Activated CD4-positive, CD25-positive, alpha-beta regulatory T cell treated with anti-CD3 and anti-CD28 coated beads, Interleukin-2, amount 50 U/mL, for 72 hours (primary cell): ENCODE measurements at places on chromosomes 7 and 10.

DNA sequence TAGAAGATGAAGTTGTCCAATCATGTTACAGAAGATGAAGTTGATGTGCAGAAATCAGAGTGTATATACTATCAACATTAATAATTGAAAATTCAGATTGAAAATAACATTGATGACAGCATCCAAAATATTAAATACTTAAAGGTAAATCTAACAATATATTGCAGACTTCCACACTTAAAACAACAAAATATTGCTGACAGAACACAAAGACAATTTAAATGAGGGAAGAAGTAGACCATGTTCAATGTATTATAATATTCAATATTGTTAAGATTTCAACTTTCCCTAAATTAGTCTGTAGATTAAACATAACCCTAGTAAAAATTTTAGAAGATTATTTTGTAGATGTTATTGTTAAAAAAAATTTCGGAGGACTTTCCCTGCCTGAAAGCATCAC is 151.9 kb downstream of the PON1 start:
- no peak for DNase-seq

DNA sequence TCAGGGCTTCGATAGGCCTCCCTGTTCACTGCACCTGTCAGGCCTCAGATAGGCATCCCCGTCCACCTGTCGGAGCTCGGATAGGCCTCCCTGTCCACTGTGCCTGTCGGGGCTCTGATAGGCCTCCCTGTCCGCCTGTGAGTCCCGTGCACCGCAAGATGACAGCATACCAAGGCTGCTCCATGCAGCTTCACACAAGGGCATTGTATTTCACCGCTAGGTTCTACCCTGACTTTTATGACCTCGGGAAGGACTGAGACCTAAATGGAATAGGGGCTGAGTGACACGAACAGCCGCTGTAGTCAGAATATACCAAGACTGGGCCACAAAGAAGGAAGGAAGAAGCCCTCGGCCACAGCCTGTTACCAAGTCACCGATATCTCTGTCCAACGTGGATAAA is 271.2 kb downstream of the DIP2C start:
- DNase-seq: no peak

- no peak for DNase-seq
Measured at GRCh38 chr7:45459476-45459875, 114.7 kb upstream of the ADCY1 start.

DNA sequence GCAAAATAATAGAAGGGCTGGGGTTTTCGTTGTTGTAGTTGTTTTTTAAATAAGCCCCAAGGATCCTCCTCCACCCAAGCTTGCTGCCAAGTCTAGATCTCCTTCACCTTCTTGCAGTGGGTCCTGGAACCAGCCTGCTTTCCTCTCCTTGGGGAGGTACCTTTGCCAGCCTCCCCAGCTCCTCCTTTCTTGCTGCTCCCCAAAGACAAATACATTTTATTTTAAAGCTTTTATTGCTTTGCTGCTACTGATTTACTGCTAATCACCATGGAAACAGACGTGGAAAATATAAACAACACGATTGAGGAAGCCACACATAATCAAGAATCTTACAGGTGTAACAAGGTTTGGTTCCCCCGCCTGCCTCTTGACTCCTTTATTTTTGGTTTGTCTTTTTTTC is 17.4 kb upstream of the SLF2 start:
- no peak for DNase-seq

DNA sequence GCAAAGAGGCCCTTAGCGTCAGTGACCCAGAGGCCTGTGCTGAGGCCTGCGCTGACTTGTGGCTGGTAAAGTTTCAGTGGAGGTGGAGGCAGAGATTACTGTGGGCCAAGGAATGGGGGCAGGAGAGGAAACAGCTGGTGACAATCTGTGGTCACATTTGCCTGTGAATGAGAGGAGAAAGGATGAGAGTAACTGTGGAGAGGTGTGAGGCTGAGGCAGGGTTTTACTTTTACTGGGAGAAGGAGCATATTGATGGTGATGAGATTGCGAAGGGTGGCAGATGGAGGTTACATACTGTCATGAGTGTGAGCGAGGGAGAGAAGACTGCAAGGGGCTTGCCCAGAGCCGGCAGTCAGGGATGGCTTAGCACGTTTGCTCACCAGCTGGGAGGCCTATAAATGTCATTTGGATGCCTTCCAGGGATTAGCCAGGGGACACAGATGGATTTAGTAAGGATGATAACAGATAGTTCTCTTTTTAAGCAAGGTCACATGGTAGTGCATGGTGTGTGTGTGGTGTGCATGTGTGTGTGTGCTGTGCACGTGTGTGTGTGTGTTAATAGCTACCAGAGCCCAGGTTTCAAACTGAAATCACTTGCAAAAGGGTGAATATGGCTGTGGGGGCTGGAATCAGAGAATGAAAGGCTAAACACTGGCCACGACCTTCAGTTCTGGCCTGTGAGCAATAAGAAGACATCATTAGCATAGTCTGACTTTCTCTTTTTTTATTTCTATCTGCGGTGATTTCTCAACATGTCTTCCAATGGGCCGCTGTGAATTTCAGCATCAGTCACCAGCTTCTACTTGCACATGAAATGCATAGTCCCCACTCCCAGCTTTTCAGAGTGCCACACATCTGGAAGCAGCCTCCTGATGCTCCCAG is 291.5 kb upstream of the ZNF32 start:
- DNase-seq: no peak

- no peak for DNase-seq
Measured at GRCh38 chr7:134317434-134317833, 704 bp upstream of the SLC35B4 start.

- DNase-seq: no peak
Measured at GRCh38 chr10:88106366-88106765, 242.9 kb downstream of the PTEN start.

GRCh38 chr10:97974526-97975525 is 55.6 kb downstream of the CRTAC1 start:
- DNase-seq: no peak

- no peak for DNase-seq
Measured at GRCh38 chr7:36955456-36956129, 231.3 kb upstream of the AOAH start.

GRCh38 chr7:50416527-50417182 is 33.5 kb downstream of the FIGNL1 start:
- DNase-seq: no peak

GRCh38 chr10:7412928-7413282 is 2.1 kb upstream of the SFMBT2 start:
- no peak for DNase-seq

GRCh38 chr10:60035984-60036383 is 129.6 kb upstream of the CCDC6 start:
- DNase-seq: no peak
